NCI-H510A (cell line): ENCODE measurements at places on chromosomes 11 and 22.

DNA sequence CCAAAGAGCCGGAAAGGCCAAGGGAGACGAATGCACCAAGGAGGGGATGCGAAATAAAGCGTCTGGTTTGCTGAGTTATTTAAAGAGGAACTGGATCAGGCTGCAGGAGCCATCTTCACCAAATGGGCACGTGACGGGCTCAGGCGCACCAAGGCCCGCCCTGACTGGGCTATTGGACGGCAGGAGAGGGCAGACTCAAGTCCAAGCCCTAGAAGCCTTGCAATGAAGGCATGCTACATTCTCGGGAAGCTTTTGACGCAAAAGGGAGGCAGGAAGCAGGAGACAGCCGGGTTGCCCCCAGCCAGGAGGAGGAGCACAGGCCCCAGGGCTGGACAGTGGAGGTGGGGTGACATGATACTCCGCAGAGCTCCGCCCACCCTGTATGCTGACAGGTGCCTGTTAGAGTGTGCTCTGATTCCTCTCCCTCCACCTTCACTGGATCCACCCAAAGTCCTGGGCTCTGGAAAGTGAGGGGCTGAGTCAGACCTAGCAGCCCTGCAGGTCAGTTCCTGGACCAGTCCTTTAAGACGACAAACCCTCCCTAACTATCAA lies 41.5 kb upstream of the BID start:
- no peak for DNase-seq

DNA sequence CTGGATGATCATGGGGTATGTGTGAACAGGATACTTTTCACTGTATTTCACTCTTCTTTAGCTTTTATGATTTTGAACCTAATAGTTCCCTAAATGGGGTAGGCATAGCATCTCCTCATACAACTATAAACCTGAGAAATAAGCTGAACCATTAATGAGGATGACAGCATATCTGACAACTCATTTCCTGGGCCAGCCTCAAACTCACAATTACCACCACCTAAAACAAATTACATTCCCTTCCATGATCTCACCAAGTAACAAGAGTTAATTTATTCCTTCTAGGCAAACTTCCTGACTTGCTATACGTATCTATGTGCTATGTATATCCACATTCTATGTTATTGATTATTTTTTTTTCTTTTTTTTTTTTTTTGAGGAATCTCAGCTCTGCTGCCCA lies 23.0 kb downstream of the SIK3 start:
- DNase-seq = no peak

GRCh38 chr22:25751174-25751581 lies 9.2 kb downstream of the MYO18B start:
- DNase-seq = no peak

GRCh38 chr11:68146704-68147474 lies 25.7 kb upstream of the CHKA start:
- DNase-seq = peak; percentile 85

- no peak for DNase-seq
Observed at GRCh38 chr11:131036514-131036913, 120.2 kb upstream of the SNX19 start.

DNA sequence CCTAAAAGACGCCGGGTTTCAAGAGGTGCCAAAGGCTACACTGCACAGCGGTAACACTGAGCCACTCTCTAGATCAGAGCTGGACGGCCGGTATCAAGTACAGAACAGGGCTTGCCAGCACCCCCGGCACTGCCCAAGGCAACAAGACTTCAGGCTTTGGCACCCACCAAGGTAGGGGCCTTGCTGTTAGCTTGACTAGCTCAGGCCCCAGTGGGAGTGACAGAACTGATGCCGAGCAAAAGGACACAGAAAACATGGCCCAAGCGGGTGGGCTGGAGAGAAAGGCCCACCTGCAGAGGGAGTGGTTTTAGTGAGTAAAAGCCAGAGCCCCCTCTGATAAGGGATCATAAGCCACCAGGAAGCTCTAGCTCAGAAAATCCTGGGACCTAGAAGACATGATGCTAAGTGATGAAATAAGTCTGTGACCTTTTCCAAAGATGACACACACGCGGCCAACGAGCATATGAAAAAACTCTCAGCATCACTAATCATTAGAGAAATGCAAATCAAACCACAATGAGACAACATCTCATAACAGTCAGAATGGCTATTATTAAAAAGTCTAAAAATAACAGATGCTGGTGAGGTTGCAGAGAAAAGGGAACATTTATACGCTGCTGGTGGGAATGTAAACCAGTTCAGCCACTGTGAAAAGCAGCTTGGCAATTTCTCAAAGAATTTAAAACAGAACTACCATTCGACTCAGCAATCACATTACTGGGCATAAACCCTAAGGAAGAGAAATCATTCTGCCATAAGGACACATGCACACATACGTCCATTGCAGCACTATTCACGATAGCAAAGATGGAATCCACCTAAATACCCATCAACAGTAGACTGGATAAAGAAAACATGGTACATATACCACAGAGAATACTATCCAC lies 12.9 kb downstream of the EHD1 start:
- DNase-seq = no peak

DNA sequence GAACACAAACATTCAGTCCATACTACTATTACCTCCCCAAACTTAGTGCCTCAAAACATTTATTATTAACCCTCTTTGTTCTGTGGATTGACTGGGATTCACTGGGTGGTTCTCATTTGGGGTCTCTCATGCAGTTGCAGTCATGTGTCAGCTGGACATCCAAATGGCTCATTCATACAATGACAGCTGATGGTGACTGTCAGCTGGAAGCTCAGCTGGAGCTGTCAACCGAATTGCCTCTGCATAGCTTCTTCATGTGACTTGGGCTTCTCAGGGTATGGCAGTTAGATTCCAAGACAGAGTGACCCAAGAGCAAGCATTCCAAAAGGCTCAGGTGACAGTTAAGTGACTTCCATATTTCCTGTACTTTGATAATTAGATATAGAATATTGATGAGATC lies 85.2 kb downstream of the CCDC34 start:
- DNase-seq = no peak

DNA sequence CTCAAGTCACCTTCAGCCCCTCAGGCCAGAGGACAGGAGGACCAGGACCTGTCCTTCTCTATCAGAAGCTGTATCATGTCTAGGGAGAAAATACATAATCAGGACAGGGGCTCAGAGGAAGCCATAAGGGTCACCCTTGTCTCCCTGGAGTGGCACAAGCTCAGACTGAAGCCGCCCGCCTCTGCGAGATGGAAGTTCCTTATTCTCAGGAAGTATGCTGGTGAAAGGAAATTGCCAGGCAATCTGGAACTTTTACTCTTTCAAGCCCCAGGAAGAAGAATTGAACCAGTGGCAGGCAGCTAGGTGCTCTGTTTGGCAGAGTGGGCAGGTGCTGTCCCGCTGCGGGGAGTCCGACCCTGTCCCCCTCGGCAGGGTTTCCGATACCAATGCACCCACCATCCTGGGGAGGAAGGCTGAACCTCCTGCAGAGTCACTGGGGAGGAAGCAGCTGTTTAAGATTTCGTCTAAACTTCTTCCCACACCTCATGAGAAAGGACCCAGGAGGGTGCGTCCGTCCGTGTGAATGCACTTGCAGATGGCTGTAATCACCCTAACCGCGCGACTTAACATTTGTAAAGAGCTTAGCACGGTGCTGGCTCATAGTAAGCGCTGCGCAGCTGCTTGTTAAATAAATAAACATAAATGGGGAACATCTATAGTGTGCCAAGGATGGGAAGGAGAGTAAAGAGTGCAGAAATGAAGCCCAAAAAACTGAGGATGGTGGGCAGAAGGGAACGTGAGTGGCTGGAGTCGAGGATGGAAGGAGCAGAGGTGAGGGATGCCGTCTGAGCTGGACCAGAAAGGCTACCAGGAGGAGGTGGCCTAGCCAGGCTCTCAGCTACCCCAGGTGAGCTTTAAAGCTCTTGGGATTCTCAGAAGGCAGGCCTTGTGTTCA lies 5.0 kb upstream of the ANO1 start:
- no peak for DNase-seq

DNA sequence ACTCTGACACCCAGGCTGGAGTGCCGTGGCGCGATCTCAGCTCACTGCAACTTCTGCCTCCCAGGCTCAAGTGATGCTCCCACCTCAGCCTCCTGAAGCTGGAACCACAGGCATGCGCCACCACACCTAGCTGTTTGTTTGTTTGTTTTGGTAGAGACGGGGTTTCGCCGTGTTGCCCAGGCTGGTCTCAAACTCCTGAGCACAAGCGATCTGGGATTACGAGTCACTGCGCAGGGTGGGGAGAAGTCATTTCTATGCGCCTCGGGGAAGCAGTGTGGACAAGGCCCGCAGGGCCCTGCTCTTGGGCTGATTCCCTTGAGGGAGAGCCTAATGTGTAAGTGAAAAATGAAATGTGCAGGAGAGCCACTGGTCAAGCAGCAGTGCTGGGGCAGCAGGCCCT lies 19.6 kb upstream of the SEPTIN5 start:
- no peak for DNase-seq
